ENCODE measurements at places on chromosomes 5 and 9.

- no peaks in the 10 kb centered on the region for H3K36me3 ChIP-seq
- no peak overlapping the region for H3K4me3 ChIP-seq
- H3K27me3 ChIP-seq, result no peaks in the 10 kb centered on the region
Observed at GRCh38 chr5:113166852-113167366, 190.3 kb downstream of the DCP2 start.

- H3K4me3 ChIP-seq, result no peak overlapping the region
- DNase-seq, result no peak
- H3K27me3 ChIP-seq, result no peaks in the 10 kb centered on the region
Observed at GRCh38 chr9:111945216-111945615, 48.6 kb downstream of the UGCG start.

- H3K4me1 ChIP-seq, result peaks cover 4% of the 10 kb centered on the region
- H3K27me3 ChIP-seq, result no peaks in the 10 kb centered on the region
- no peak overlapping the region for H3K4me3 ChIP-seq
- no peak overlapping the region for H3K27ac ChIP-seq
- no peaks in the 10 kb centered on the region for H3K36me3 ChIP-seq
Observed at GRCh38 chr9:75914002-75914401, 23.5 kb downstream of the PCSK5 start.

- H3K27ac ChIP-seq, result no peak overlapping the region
- H3K27me3 ChIP-seq, result no peaks in the 10 kb centered on the region
- H3K36me3 ChIP-seq, result no peaks in the 10 kb centered on the region
- H3K4me1 ChIP-seq, result no peaks in the 10 kb centered on the region
- no peak overlapping the region for H3K4me3 ChIP-seq
Observed at GRCh38 chr5:142749321-142749720, 20.9 kb upstream of the ARHGAP26 start.

DNA sequence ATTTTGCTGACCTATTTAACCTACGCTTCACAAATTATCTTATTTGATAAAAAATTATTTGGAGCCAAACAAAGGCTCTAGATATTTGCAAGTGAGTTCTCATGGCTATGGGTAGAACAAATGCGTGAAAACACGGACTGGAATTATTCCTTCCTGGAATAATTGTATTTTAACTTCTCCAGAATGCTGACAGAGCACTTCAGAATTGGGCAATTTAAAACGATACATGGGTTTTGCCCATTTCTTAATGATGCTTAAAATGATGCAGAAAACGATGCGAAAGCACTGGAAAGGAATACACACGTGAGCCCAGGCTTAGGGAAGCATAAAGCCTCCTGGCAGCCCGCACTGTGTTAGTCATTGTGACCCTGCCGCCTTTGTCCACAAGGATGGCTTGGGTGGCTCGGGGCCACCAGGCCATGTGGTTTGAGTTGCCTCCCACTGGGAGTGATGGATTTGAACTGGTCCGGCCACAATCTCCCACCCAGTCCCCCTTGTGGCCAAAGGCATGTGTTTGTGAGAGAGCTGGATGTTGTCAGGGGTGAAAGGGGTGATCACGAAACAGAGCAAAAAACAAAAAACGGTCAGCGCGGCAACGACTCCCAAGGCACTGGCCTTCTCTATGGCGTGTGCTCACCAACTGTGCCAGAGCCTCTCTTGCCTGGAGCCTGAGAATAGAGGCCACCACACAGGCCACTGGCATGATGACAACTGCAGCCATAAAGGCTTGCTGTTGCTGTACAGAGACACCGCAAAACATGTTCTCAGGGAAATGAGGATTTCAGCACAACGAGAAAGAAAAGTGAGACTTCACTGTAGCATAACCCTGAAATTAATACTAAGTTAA lies 234.2 kb upstream of the ADAMTS16 start:
- no peaks in the 10 kb centered on the region for H3K27me3 ChIP-seq
- peak; percentile 59 for DNase-seq
- H3K4me1 ChIP-seq, result no peaks in the 10 kb centered on the region

DNA sequence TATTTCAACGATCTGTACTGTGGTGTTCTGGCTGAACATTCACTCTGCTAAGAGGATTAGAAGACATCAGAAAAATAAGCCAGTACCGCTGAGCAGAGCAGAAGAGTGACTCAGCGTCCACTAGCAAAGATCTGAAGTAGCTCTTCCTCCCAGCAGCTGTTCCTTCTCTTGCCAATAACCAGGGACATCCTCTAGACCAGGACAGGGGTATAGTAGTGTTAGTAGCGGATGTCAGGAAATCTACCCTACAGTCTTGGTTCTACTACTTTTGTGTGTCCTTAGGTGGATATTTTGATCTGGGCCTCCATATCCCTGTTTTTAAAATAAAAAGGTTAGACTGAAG lies 103.6 kb downstream of the TSSK1B start:
- H3K27me3 ChIP-seq, result no peaks in the 10 kb centered on the region
- H3K4me3 ChIP-seq, result no peak overlapping the region
- no peaks in the 10 kb centered on the region for H3K36me3 ChIP-seq
- H3K27ac ChIP-seq, result no peak overlapping the region
- no peak for DNase-seq
- H3K4me1 ChIP-seq, result no peaks in the 10 kb centered on the region

GRCh38 chr5:139635191-139635590 lies 13.0 kb upstream of the CXXC5 start:
- H3K27ac ChIP-seq, result no peak overlapping the region
- H3K36me3 ChIP-seq, result no peaks in the 10 kb centered on the region
- H3K27me3 ChIP-seq, result no peaks in the 10 kb centered on the region
- no peak for DNase-seq
- no peak overlapping the region for H3K4me3 ChIP-seq

GRCh38 chr5:68344447-68345111 lies 129.0 kb downstream of the PIK3R1 start:
- no peak for DNase-seq
- H3K4me3 ChIP-seq, result no peak overlapping the region
- no peak overlapping the region for H3K27ac ChIP-seq
- no peaks in the 10 kb centered on the region for H3K36me3 ChIP-seq
- H3K27me3 ChIP-seq, result no peaks in the 10 kb centered on the region

DNA sequence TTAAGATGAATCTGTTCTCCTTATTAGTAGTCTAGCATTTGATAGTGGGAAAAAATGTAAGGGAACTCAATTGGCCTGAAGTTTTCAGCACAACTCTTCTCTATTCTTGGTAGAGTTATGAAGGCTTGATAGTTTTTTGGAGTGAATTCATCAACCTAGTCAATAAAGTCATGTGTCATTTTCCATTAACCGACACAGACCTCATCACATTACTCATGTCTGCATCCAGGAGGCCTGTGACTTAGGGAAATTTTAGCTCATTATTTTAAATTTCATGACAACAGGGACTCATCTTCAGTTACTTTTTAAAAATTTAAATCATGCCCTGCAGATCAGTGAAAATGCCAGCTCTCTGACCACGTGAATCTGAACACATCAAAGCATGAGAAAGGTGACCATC lies 63.3 kb downstream of the ADAMTS16 start:
- no peaks in the 10 kb centered on the region for H3K36me3 ChIP-seq
- DNase-seq, result no peak
- H3K27me3 ChIP-seq, result no peaks in the 10 kb centered on the region
- H3K4me1 ChIP-seq, result peaks cover 11% of the 10 kb centered on the region
- no peak overlapping the region for H3K4me3 ChIP-seq
